Osteocyte (in vitro differentiated cells): ENCODE measurements at places on chromosomes 7 and 10. TPM values are rescaled to one million over a fixed set of nuclear protein-coding genes. Genes with fewer than 3 reads are reported as not detected.

GRCh38 chr10:93299195-93299594 is 182.9 kb downstream of the MYOF start:
- no peak for DNase-seq
- no peaks in the 10 kb centered on the region for H3K4me1 ChIP-seq
- H3K27ac ChIP-seq = no peak overlapping the region
- H3K36me3 ChIP-seq = peaks cover 12% of the 10 kb centered on the region
- no peaks in the 10 kb centered on the region for H3K27me3 ChIP-seq
- H3K4me3 ChIP-seq = no peak overlapping the region

GRCh38 chr10:48573045-48573444 is 31.8 kb downstream of the ARHGAP22 start:
- no peak for DNase-seq
- no peak overlapping the region for H3K4me3 ChIP-seq
- H3K36me3 ChIP-seq = no peaks in the 10 kb centered on the region
- no peaks in the 10 kb centered on the region for H3K4me1 ChIP-seq

DNA sequence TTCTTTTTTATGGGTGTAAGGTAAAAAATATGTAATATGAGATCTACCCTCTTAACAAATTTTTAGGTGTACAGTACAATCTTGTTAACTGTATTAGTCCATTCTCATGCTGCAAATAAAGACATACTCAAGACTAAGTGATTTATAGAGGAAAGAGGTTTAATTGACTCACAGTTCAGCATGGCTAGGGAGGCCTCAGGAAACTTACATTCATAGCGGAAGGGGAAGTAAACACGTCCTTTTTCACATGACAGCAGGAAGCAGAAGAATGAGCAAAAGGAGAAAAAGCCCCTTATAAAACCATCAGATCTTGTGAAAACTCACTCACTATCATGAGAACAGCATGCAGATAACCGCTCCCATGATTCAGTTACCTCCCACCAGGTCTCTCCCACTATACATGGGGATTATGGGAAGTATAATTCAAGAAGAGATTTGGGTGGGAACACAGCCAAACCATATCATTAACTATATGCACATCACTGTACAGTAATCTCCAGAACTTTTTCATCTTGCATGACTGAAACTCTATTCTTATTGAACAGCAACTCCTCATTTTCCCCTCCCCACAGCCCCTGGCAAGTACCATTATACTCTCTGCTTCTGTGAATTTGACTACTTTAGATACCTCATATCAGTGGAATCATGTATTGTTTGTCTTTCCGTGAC is 127.4 kb downstream of the WNT2 start:
- H3K4me1 ChIP-seq = peaks cover 25% of the 10 kb centered on the region
- no peaks in the 10 kb centered on the region for H3K27me3 ChIP-seq
- no peak overlapping the region for H3K4me3 ChIP-seq
- no peak for DNase-seq
- no peak overlapping the region for H3K27ac ChIP-seq

DNA sequence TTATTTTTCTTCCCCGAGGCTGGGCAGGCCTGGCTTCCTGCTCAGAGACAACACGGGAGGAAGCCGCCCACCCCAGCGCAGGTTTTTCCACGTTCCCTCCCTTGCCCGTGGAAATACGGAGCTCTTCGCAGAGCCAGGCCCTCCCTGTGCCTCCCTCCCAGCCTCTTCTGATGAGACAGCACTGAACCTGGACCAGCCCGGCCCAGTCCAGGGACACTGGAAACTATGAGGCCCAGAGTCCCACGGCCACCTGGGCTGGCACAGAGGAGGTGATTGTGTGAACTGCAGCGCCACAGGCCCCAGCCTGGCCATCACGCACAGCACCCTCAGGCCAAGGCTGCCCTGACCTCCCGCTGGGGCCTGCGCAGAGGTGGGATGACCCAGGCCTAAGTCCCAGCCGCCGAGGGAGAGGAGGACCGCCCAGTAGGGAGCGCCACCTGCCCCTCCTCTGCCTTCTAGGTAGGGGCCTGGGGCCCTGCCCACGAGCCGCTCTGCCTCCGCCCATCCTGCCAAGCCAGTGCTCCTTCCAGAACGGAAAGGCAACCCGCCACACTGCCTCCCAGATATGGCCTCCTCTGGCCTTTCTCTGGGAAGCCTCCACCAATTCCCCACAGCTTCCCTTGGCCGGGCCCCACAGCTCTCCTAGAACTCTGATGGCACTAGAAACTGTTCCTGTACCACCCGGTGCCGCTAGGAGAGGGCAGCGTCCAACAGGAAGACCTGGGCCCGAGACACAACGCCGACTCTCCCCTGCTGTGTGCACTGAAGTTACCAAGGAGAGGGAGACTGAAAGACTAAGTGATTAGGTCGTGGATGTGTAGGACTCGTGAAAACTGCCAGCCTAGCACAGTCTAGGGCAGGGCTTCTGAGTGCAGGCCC is 57.2 kb downstream of the PROSER2 start:
- peak overlapping the region; percentile 84 for H3K27ac ChIP-seq
- no peak overlapping the region for H3K4me3 ChIP-seq
- H3K4me1 ChIP-seq = peaks cover 22% of the 10 kb centered on the region

GRCh38 chr10:48996-49395 is at the start of gene TUBB8:
Gene TUBB8, minus strand, starts transcription at chr10:49296. Its CDS starts 58 bp downstream, at chr10:49238.
- peaks cover 7% of the 10 kb centered on the region for H3K27me3 ChIP-seq
- peak; percentile 82 for DNase-seq
- no peak within 1 kb of the TSS for H3K27ac ChIP-seq
- no peak within 1 kb of the TSS for H3K4me3 ChIP-seq
- no peaks in the 10 kb centered on the region for H3K4me1 ChIP-seq

Gene INPP5F
- 36.8 and 38.6 TPM in 2 replicates for total RNA-seq
